ENCODE measurements at places on chromosomes 2 and 18.

DNA sequence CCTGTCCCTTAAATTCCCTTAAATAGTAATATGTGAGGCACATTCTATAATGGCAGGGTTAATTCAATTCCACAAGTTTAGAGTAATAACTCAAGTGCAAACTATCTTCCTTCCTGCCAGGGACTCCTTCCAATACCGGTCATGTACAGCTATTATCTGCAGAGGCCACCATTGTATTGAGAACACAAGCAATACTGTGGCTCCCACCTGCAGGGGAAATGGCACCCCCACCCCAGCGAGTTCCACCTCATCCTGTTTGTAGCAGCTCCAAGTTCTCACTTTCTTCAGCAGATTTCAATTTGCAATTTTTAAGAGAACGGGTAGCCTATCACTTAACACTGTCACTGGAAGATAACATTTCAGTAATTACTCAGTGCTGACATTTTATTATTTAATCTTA, 172.1 kb upstream of the PID1 start:
- DNase-seq: no peak

DNA sequence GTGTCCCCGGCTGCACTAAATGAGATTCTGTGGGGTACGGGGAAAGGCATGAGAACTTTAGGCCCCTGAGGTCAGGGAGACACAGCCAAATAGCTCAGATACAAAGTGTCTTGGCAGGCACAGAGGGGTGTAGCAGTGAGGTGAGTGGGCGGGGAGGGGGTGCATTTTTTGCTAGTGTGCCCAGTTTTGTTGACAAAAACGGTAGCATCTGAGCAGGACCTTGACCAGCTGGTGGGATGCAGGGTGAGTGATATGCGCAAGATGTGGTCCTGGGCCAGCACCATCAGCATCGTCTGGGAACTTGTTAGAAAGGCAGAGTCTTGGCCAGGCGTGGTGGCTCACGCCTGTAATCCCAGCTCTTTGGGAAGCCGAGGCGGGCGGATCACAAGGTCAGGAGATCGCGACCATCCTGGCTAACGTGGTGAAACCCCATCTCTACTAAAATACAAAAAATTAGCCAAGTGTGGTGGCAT, 127.3 kb upstream of the LGALSL start:
- DNase-seq: no peak

GRCh38 chr2:182915369-182916326, 49.2 kb upstream of the FRZB start:
- no peak for DNase-seq

DNA sequence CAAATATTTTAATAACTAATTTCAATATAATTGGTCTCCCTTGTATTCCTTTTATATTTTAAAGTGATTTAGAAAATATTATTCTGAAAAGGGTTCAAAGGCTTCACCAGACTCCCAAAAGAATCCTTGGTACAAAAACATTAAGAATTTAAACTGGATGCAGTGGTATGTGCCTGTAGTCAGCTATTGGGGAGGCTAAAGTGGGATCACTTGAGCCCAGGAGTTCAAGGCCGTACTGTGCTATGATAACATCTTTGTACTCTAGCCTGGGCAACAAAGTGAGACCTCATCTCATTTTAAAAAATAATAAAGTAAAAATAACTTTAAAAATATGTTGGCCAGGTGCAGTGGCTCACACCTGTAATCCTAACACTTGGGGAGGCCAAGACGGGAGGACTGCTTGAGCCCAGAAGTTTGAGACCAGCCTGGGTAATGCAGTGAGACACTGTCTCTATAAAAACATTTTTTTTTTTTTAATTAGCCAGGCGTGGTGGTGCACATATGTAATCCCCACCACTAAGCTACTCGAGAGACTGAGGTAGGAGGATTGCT, 14.7 kb downstream of the NCL start:
- no peak for DNase-seq

DNA sequence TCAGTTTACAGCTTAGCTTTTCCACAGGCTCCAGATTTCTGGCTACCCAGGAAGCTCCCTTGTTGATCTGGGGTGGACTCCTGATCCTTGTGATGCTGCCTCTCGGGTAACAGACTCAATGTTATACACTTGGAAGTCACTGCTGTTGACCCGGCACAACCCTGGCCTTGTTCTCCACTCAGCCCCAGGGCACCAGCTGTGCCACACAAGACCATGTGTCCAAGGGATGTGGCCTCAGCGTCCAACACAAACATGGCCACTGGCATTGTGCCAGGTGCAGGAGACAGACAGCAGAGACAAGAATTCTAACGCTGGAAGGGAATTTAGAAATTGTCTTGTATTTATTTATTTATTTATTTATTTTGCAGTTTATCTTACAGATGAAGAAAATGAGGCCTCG, 39.0 kb upstream of the PPP4R1 start:
- no peak for DNase-seq

GRCh38 chr18:46755315-46756024, 1.4 kb downstream of the ST8SIA5 start:
- peak; percentile 66 for DNase-seq

DNA sequence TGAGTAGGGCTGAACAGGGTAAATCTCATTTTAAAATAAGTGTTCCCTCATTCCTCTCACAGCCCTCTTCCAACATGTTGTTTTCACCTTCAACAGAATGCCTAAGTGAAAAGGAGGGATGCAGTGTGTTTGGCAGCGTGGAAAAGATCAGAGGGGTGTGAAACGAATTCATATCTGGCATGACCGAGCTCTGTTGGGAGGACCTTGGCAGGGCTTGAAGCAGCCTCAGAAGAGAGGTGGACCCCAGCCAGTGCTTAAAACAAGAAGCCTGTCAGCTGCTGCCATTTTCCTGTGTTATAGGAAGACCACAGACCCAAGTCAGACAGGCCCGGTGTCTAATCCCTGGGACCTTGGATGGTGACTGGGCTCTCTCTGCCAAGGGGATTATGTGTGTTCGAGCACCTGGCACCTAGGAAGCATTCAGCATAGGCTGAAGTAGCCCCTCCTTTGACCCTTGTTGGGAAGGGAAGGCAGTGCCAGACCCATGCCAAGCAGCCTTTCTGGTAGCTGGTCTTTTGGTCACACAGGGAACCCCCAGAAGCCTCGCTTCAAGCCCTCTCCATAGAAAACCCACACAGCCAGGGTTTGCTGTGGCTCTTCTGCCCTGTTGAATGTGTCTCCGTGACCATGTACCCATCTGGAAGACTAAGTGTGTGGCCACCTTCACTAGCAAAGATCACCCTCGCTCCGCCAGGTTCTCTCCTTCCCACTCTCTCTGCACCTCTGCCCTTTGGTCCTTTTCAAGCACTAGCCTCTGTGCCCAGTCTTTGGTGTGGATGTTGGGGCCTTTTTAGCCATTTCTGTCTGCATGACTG, 87.5 kb upstream of the ST3GAL5 start:
- DNase-seq: no peak

DNA sequence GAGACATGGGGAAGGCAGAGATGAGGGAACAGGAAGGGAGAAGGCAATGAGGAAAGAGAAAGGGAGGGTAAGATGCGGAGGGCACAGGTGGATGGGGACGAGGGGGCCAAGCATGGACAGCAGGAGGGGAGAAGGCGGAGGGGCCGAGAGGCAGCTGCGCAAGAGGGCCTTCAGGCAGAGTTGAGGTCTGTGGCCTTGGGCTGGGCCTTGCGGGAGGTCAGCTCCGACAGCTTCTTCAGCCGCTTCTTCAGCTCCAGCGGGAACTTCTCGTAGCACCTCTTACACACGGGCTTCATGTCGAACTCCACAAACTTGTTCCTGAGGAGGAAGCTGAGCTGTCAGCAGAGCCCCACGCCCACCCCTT, 6.9 kb upstream of the GPR17 start:
- no peak for DNase-seq

- DNase-seq: no peak
These were observed 28.9 kb downstream of the MGAT5 start for GRCh38 chr2:134282629-134283400.

Measured in OCI-M1 (cell line).